Kasumi-1 (cell line): ENCODE measurements at places on chromosomes 3 and 15.

DNA sequence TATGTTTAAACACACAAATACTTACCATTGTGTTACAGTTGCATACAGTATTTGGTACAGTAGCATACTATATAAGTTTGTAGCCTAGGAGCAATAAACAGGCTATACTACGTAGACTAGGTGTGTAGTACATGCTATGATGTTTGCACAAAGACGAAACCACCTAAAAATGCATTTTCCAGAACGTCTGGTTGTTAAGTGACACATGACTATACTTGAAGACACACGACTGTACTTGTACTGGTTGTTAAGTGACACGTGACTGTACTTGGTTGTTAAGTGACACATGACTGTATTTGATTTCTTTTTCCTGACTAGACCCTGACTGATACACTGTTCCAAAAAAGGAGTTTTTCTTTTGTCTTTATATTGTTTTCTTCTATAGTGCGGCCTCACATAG, 34.1 kb downstream of the RAB8B start:
- no peak for DNase-seq

DNA sequence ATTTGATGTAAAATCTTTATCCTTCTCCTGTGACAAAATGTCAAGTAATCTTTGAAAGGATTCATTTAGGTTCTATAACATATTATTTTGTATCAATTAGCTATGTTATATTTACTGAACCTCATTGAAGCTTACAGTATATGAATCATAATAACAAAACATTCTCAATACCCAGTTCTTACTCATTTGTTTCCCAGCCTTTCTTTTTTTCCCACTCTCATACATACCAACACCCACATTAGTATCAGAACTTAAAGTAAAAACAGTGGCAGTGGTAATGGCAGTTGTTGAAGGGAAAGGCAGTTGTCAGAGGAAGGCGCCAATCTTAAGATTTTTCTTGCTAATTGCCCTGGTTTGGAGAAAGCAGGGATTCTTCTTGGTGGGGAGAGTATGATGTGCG, 33.2 kb upstream of the TRPC1 start:
- no peak for DNase-seq

GRCh38 chr3:100108464-100109079, 5.7 kb downstream of the FILIP1L start:
- no peak for DNase-seq

DNA sequence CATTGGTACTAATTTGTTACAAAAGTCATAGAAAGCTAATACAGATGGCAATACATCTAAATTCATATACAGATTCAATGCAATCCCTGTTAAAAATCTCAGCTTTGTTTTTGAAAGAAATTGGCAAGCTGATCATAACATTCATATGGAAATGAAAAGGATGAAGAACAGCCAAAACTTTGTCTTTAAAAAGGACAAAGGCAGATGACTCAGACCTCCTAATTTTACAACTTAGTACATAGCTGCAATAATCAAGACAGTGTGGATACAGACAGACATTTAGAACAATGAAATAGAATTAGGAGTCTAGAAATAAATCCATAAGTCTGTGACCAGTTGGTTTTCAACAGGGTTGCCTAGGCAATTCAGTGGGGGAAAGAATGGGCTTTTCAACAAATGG, 63.3 kb downstream of the AQP9 start:
- DNase-seq, result no peak

GRCh38 chr3:24365168-24365567, 129.5 kb downstream of the THRB start:
- DNase-seq, result peak; percentile 61

- no peak for DNase-seq
Measured at GRCh38 chr3:168249205-168249549, 153.5 kb upstream of the GOLIM4 start.

GRCh38 chr3:164465172-164465571, 613.1 kb downstream of the SI start:
- no peak for DNase-seq

- DNase-seq, result no peak
Measured at GRCh38 chr3:14634763-14635400, 16.7 kb upstream of the CCDC174 start.

DNA sequence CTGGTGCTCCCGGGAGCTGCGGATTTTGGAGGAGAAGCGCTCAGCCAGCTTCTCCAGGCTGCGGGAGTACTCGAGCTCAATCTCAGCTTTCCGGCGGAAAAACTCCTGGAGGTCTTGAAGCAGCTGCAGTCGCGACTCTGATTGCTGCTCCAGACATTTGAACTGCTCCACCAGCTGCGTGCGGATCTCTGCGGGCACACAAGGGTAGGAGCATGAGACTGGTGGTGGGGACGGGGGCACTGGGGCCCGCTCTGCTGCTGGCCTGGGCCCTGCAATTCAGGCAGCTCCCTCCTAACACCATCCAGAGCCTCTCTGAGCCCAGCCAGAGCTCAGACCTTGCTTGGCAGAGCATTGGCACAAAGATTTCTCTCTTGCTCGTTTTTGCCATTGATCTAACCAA, 124.7 kb downstream of the SRGAP3 start:
- no peak for DNase-seq

DNA sequence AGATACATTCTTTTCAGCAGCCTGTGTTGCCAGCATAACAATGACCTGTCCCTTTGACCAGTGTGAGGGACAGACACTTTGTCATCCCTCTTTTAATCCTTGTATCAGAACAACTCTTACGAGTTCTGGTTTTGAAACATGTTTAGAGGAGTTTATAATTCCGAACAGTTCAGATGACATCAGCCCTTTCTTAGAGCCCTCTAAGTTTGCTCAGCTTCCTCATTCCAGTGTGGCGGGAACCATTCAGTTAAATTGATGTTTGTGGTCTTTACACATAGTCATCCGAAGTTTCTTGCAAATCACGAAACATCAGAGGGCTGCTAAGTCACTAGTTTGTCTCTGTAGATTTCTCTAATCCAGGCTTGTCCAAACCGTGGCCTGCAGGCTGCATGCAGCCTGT, 102.5 kb downstream of the AKAP13 start:
- DNase-seq, result peak; percentile 62

DNA sequence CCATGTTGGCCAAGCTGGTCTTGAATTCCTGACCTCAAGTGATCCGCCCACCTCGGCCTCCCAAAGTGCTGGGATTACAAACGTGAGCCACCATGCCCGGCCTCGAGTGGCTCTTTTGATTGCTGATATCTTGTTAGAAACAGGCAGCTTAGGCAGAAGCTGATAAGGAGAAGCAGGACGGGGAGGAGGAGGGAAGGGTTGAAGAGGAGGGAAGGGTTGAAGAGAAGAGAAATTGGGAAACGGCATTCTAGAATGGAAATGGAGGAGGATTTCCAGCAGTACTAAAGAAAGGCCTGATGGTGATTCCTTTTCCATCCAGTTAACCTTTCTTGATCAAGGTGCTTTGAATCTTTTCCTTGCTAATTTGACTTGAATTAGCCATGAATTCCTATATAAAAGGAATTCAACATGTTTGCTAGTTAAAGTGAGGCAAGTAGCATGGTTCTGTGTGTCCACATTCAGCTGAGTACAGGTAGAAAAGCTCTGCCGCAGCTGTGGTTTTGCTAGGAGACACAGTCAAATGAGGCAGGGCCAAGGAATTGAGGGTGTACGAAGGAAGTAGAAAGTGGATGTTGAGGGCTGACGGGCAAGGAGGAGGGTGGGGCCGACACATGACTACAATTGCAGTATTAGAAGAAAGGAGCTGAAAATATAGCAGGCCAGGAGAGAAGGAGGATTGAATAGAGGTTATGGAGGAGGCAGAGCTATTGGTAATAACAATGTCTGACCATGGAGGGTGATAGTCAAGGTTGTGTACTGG, 27.2 kb upstream of the ATP1B3 start:
- no peak for DNase-seq

- no peak for DNase-seq
Measured at GRCh38 chr15:50162969-50163718, 18.9 kb upstream of the SLC27A2 start.

DNA sequence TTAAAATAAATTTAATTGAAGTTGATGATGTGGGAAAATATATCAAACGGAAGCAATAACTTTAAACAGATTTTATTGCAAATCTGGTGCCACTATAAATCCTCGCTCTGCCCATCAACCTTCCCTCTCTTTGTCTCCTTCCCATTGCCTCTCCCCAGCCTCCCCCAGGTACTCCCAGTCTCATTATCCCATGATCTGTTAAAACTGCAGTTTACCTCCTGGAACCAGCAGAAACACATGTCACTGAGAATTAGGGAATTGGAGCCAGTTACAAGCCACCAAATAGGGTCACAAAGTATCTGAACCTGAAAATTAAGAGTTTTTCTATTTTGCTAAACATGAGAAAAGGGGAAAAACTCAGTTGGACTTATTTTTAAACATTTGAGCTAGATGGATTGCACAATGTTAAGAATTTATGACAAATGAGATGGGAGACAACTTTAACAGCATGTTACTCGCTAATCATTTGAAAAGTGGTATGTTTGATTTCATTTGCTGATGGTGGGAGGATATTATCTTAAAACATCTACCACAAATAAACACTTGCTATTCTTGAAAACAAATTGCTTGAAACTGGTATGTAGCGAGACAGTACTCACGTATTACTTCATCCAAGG, 2.4 kb downstream of the PLCH1 start:
- DNase-seq, result no peak

GRCh38 chr3:126517291-126517951, at the start of gene UROC1:
UROC1 (minus strand) TSS chr3:126517773; CDS start chr3:126517719, 54 bp downstream.
- no peak for DNase-seq

GRCh38 chr15:60804986-60805949, 326.3 kb upstream of the ICE2 start:
- DNase-seq, result no peak

GRCh38 chr15:38541026-38541425, 23.6 kb downstream of the RASGRP1 start:
- DNase-seq, result no peak

DNA sequence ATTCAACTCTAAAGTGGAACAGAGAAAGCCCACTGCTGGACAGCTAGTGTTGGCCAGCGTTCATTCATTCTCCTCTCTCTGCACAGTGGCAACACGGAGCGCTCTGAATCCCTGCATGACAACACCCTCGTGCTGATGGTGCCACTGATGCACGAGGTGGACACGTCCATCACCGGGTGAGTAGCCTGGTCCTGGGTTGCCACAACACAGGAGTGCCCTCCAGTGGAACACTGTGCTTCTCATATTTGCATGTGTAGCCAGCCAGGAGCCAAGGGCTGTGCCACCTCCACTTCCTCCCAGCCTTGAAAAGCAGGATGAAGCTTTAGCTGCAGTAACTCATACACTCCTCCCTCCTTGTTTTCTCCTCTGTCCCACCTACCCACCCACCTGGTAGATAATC, 120.0 kb upstream of the CTDSPL start:
- no peak for DNase-seq

DNA sequence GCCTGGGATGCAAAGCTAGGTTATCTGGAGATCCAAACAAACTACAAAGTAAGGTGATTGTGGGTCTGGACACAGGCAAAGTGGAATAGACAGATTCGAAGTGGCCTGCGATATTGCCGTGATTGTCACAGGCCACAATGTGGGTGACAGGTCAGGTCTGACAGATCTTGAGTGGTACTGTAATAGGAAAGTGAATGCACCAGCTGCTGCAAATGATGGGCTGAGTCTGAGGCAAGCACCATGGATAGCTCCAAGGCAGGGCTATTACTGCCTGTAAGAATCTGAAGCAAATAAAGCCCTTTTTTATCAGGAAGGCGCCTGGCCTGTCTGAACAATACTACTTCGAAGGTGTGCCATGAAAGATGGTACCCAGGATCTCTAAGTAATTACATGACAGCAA, 10.0 kb downstream of the ARMC8 start:
- peak; percentile 45 for DNase-seq

DNA sequence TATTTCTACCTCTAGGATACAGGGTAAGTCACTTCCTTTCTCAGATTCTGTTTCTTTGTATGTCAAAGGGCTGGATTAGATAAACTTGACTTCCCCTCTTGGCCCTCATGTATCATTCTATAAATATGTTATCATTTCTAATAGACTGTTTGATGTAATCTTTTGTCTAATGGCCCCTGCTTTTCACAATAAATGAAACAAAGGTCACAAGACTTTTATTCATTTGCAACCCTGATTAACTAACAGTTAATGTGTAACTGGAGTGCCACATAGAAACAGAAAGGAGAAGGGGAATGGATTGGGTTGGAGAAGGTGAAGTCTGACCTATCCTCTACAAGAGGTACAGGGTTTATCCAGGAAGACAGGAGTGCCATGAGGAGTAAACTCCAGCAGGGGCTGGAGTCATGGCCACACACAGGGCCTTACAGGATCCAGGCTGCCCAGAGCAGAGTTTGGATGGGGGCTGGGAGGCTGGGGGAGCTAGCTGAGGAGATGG, 8.0 kb upstream of the B3GNT5 start:
- no peak for DNase-seq

- DNase-seq, result no peak
Measured at GRCh38 chr3:170753421-170754310, 116.3 kb downstream of the RPL22L1 start.
